CD8-positive, alpha-beta T cell (primary cell): ENCODE measurements at places on chromosomes 7 and 10.

GRCh38 chr10:49562893-49563292, 24.0 kb upstream of the ERCC6 start:
- DNase-seq: no peak

- DNase-seq: no peak
These were observed 15.4 kb downstream of the WDFY4 start for GRCh38 chr10:48700071-48700470.

DNA sequence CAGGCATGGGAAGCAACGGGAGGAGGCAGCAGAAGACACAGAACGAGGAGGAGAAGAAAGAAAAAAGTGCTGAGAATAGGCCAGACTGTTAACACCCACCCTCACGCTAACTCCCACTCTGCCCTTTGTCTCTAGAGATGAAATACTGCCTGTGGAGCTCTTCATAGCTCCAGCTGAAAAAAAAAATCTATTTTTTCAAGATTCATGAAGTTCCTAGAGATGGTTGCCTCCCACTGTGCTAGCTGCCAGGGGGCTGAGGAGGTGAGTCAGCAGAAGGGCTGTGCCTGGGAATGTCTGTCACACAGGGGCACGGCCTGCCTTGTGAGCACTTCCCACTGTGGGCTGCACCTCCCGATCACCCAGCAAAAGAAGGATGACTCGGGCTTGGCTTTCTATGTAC, 144.5 kb downstream of the RNF216 start:
- no peak for DNase-seq

GRCh38 chr10:85620807-85621206, 745.8 kb downstream of the GRID1 start:
- no peak for DNase-seq

GRCh38 chr7:95298091-95298490, 26.2 kb downstream of the PON1 start:
- DNase-seq: no peak

DNA sequence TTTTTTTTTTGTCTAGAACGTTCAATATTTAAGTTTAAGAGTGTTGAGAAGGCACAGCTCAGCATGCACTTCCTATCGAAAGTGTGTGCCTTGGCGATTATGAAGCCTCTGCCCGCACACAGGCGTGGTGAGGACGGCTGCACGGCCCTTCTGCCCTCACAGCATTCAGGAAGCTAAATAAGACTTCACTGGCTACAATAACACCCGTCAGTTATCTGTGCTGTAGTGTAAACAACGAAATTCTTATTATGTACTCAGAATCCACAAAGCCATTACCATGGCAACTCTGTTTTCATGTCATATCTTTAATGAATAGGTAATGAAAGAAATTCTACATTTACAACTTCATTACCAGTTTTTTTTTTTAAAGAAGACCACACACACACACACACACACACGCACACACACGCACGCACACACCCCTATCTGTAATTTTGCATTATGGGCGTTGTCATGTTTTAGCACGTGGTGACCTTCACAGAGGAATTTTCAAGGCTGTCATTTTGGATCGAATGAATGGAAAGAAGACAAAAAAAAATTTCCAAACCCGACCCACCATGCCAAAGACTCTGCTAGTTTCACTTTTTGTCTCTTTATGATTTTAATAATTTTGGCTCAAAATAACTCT, 254.8 kb upstream of the CTBP2 start:
- no peak for DNase-seq

DNA sequence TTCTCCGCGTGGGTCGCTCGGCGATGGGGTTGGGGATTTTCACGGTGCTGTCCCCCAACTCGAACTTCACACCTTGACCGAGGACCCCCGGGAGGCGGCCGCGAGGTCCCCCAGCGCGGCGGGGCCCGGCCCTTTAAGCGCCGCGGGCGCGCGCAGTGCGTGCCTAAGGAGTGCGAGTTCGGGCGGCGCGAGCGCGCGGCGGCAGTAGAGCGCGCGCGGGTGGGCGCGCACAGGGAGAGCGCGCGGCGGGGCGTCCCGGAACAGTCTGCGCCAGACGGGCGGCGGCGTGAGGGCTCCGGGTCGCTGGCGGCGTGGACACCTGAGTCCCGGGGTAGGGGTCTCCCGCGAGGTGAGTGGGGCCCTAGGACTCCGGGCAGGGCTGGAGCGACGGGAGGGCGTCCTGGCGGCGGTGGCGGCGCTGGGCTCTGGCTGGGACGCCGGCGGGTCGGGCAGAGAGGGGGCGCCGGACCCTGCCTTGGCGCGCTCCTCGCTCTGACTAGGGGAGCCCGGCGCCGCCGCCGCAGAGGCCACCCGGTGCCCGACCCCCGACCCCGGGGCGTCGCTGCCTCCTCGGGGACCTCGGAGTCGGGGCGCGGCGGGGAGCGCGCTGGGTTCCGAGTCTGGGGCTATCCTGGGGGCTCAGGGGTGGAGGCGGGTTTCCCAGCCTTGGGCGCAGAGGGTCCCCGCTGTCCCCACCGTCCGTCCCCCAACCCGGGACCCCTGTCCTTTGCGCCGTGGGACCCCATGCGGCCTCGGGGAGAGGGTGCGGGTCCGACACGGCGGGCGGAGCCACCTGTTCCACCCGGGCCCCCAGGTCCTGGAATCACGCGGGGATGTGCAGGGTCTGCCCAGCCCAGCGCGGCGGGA, at the start of gene PROSER2:
Gene PROSER2, plus strand, starts transcription at position 235 of the 867 bp plus-strand sequence. CDS start 28,722 bp downstream, outside the sequence.
- DNase-seq: no peak

- DNase-seq: no peak
These were observed 101.6 kb downstream of the ABLIM1 start for GRCh38 chr10:114556236-114557122.

GRCh38 chr10:13740461-13740860, 153.7 kb downstream of the PRPF18 start:
- no peak for DNase-seq

DNA sequence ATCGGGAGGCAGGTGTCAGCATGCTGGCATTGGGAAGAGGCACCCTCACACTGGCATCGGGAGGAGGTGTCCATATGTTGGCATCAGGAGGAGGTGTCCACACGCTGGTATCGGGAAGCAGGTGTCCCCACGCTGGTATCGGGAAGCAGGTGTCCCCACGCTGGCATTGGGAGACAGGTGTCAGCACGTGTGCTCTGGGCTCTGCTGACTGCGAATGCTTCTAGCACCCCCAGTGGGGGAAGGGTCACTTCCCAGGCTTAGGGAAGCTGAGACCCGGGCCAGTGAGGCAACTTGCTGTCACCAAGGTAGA, 92.5 kb upstream of the IKZF1 start:
- DNase-seq: no peak

DNA sequence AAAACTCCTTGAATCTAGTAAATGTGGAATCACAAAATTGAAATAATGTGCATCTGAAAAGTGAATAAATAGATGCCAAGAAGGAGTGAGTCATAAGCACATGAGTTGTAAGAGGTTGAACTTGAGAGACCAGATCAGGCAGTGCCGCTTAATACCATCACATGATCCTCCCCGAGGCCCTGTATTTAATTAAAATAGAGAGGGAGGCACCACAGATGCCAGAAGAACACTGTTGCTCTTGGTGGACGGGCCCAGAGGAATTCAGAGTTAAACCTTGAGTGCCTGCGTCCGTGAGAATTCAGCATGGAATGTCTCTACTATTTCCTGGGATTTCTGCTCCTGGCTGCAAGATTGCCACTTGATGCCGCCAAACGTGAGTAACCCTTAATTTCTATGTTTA, at the start of gene GPNMB:
Gene GPNMB, plus strand, starts transcription at position 221 of the 400 bp plus-strand sequence. Its CDS starts 83 bp downstream, at position 304.
- no peak for DNase-seq

DNA sequence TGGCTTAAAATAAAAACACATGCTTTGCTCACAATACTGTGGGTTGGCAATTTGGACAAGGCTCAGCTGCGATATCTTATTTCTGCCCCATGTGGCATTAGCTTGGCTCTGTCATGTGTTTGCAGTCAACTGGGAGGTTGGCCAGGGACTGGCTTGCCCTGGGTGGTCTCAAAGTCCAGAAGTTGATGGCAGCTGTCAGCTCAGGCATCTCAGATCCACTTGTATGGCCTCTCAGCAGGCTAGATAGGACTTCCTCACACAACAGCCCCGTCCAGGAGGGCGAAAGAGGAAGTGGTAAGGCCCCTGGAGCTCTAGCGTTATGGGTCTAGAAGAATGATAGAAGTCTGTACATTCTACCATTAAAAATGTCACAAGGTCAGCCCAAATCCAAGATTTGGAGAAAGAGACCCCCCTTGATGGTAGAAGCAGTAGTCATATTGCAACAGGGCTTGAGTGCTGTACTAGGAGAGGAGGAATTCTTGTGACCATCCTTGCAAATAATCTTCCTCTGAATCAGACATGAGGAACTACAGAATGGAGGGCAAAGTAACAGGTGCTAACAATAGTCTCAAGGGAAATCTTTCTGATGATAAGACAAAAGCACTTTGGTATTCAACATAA, 166.2 kb downstream of the FAM107B start:
- no peak for DNase-seq

DNA sequence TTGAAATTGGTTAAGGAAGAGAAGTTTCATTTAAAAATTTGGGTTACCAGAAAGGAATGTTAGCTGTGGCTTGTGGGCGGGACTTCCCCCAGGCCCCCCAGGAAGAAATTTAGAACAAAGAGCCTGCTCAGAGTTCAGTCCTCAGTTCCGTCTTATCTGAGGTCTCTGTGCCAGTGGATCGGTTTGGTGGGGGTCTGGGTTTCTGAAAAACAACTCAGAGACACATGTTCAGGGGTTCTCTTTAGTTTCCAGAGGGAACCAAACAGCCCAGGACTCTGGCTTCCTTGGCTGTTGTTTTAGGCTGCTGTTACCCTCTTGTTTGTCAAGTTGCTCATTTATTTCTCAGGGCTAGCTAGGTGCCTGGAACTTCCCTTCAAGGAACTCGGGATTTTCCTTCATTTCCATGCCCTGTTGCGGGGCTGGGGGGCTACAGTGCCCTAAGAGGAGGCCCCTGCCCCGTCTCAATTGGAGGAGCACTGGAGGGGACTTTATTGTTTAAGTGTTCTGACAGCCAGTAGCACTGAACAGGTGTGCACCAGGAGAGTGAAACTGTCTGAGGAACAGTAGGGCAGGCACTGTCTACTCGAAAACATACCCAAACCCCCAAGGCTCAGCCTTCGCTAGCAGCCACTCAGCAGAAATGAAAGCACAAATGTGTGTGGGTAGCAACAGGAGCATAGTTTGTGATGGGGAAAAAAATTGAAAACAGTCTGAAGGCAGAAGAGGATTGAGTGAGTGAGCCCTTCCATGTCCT, 59.9 kb downstream of the ALOX5 start:
- no peak for DNase-seq

DNA sequence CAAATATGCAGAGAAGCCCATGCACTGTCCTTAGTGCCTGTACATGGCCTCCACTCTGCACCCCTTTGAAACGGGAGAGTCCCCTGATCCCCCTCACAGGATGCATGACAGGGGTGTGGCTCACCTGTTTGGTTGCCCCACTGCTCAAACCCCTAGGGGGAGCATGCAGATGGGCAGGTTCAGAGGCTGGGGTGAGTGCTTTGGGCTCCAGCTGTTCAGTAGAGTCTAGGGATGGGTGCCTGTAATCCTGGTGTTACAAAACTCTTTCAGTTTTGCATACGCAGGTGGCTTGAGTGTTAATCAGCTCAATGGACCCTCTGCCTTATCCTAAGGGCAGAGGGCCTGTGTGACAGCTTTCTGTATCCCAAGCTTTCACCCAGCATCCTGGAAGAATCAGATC, 7.8 kb upstream of the SFTPA1 start:
- DNase-seq: no peak

GRCh38 chr10:98878921-98879320, 356.7 kb downstream of the HPSE2 start:
- no peak for DNase-seq

GRCh38 chr10:4345877-4346646, 479.9 kb upstream of the AKR1E2 start:
- DNase-seq: no peak

DNA sequence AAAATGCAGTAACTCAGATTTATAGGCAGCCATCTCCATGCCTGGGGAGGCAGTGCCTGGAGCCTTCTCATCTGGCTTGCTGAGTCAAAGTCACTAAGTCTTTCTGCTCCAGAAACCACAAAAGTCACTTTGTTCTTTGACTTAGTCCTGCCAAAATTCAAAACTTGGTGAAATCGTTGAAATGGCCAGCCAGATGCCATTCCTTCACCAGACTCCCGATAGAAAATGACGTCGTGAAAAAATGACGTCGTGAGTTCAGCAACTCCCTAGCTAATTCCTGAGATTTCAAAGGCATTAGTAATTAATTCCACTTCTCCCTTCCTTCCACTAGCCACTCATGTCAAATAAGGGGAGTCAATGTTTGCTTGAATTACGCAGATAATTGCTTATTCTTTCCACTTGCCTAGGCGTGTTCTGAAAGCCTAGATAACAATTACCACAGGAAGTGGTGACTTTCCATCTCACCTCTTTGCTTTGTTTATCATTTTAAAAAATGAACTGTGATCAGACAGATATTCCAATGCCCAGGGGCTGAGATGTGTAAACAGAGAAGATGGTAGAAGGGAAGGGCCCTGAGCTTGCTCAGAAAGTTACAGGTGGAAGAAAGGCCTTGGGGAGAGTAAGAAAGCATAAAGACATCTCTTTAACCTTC, 48.5 kb upstream of the OSBPL3 start:
- DNase-seq: peak; percentile 26

GRCh38 chr7:111476586-111477293, 85.6 kb downstream of the IMMP2L start:
- no peak for DNase-seq

DNA sequence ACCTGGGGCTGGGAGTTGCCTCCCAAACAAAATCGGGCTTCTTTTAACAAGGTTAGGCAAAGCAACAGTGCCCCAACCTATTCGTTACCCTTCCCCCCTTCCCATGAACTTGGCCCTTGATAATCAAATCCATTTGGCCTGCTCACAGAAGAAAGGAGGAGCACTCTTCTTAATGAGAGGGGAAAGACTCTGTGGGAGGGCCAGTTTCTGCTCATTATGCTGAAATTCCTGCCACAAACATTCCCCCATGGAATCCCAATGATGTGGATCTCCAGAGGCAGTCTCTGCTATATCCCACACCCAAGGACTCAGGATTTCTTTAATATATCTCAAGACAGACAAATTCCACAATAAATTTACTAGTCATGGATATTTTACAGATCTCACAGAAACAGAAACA, 43.0 kb downstream of the LSM5 start:
- DNase-seq: no peak

- DNase-seq: no peak
These were observed 1209.8 kb upstream of the CELF2 start for GRCh38 chr10:9807846-9808245.

GRCh38 chr7:4809666-4810065, 34.2 kb downstream of the AP5Z1 start:
- DNase-seq: no peak

DNA sequence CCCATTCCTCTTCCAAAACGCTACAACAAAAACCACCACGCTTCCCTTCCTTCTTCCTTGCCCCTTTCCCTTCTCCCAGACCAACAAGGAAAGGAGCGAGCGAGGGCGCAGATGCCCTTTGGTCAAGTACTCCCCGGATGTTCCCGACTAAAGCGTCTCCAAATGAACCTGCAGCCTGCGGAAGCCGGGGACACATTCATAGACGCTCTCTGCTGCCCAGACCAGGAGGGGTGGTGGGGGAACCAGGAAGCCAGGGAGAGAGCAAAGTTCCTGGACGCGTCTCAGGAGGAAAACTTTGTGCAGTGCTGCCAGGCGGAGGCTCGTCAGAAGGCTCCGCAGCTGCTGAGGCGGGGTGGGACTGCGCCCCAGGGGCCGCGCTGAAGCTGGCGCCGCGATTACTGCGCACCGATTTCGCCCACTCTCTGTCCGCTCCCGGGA, 754 bp downstream of the SEMA3D start:
- DNase-seq: no peak

- no peak for DNase-seq
These were observed 38.5 kb downstream of the CDK1 start for GRCh38 chr10:60816628-60817397.
